Activated CD4-positive, alpha-beta memory T cell treated with anti-CD3 and anti-CD28 coated beads for 36 hours (primary cell): ENCODE measurements at places on chromosomes 1 and 21. TPM values are rescaled to one million over a fixed set of nuclear protein-coding genes. Genes with fewer than 3 reads are reported as not detected.

The NFASC gene
- total RNA-seq: 0.24 TPM

The ZNF644 gene
- 42.5 TPM for total RNA-seq

The PTGS2 gene
- total RNA-seq: 2.8 TPM

- H3K36me3 ChIP-seq: no peaks in the 10 kb centered on the region
- H3K27me3 ChIP-seq: no peaks in the 10 kb centered on the region
- H3K4me3 ChIP-seq: no peak overlapping the region
- no peak for DNase-seq
- no peak overlapping the region for H3K27ac ChIP-seq
Observed at GRCh38 chr21:28308516-28308915, 684.2 kb downstream of the LTN1 start.

DNA sequence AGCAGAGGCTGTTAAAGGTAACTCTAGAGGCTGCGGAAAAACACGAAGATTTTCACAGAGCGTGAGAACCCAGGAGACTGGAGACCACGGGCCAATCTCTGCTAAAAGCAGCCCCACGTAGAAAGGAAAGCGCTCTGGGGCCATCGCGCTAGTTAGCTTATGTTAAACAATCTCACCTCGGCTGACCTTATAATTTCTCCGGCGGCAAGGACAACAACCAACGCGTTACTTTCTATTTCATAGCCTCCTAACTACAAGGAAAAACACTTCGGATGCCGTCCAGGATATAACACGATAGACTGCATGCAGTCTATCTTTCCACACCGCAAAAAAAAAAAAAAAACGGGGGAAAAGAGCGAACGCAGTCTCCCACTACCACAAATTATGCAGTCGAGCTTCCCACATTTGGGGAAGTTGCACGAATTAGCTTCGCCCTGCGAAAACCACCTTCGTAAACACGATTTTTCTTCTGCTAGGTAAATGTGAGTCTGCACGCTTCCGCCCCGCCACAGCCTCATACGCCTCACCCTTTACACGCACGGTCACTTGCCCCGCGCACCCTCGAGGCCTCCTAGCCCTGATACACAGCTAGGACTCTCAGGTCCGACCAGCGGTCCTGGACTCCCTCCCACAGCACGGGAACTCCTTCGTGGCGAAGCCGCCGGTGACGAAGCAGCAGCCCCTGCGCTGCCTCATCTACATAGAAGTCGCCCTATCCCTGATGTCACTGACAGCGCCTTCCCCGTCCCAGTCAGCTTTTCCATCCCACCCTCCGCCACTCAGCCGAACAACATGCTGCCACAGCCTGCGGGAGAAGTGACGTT is 87.8 kb downstream of the PRKAB2 start:
- H3K36me3 ChIP-seq: peaks cover 4% of the 10 kb centered on the region
- H3K4me3 ChIP-seq: peak overlapping the region; percentile 85
- H3K27me3 ChIP-seq: peaks cover 37% of the 10 kb centered on the region
- H3K27ac ChIP-seq: peak overlapping the region; percentile 100
- H3K4me1 ChIP-seq: peaks cover 49% of the 10 kb centered on the region
